A549 treated with Mapracorat at 1 μM for 4 hours (cell line): ENCODE measurements at places on chromosomes 1 and 21. TPM values are rescaled to one million over a fixed set of nuclear protein-coding genes. Genes with fewer than 3 reads are reported as not detected.

HSF2BP gene
- total RNA-seq, result 1.7 to 2.7 TPM (median 1.9 TPM) in 5 replicates

NT5C1A gene
- total RNA-seq, result not detected in 5 replicates

CAPN8 gene
- total RNA-seq, result 0.64 to 1.6 TPM (median 1.2 TPM) in 5 replicates

SERTAD4 gene
- 0.50 to 1.1 TPM (median 0.64 TPM) in 5 replicates for total RNA-seq

DISP3 gene
- total RNA-seq, result 0.10 to 0.42 TPM (median 0.21 TPM) in 5 replicates

CACNA1S gene
- not detected in 5 replicates for total RNA-seq

NUDT4B gene
- 0.95 to 1.6 TPM (median 1.3 TPM) in 5 replicates for total RNA-seq

IGFN1 gene
- 0.41 to 0.71 TPM (median 0.56 TPM) in 5 replicates for total RNA-seq

PRAMEF1 gene
- total RNA-seq, result not detected in 5 replicates

TNFAIP8L2 gene
- total RNA-seq, result not detected in 5 replicates

ADAMTS5 gene
- total RNA-seq, result not detected in 5 replicates

PTGS2 gene
- 4.0 to 7.7 TPM (median 6.7 TPM) in 5 replicates for total RNA-seq

RSPO1 gene
- total RNA-seq, result 0.08 to 0.16 TPM (median 0.10 TPM) in 5 replicates

ANGPTL1 gene
- not detected in 5 replicates for total RNA-seq

AIRE gene
- total RNA-seq, result not detected in 5 replicates

DYNLT5 gene
- not detected in 5 replicates for total RNA-seq

ZBTB8A gene
- total RNA-seq, result 3.4 to 4.9 TPM (median 4.0 TPM) in 5 replicates

OVAAL gene
- total RNA-seq, result 0.10 to 0.18 TPM in 2 of 5 replicates, not detected in the others

RNF186 gene
- not detected in 5 replicates for total RNA-seq

SUSD4 gene
- total RNA-seq, result 0.28 to 0.82 TPM (median 0.48 TPM) in 5 replicates

MRPL39 gene
- total RNA-seq, result 32.7 to 40.5 TPM (median 34.9 TPM) in 5 replicates

GPR25 gene
- total RNA-seq, result not detected in 5 replicates

NR1I3 gene
- total RNA-seq, result not detected in 5 replicates

OPTC gene
- not detected in 5 replicates for total RNA-seq

OR2G6 gene
- not detected in 5 replicates for total RNA-seq

KRTAP19-4 gene
- total RNA-seq, result not detected in 5 replicates

HTR1D gene
- total RNA-seq, result 14.1 to 16.1 TPM (median 14.4 TPM) in 5 replicates

COL24A1 gene
- total RNA-seq, result 0.02 to 0.06 TPM (median 0.02 TPM) in 4 of 5 replicates, not detected in the other

CD1B gene
- total RNA-seq, result not detected in 5 replicates

SPRR1A gene
- total RNA-seq, result not detected in 5 replicates

BCL10 gene
- 13.4 to 15.2 TPM (median 14.2 TPM) in 5 replicates for total RNA-seq
